Pons (tissue), 1 donor: ENCODE measurements at places on chromosomes 5 and 9.

GRCh38 chr9:7659766-7660165 is 139.8 kb downstream of the DMAC1 start:
- no peak for DNase-seq

DNA sequence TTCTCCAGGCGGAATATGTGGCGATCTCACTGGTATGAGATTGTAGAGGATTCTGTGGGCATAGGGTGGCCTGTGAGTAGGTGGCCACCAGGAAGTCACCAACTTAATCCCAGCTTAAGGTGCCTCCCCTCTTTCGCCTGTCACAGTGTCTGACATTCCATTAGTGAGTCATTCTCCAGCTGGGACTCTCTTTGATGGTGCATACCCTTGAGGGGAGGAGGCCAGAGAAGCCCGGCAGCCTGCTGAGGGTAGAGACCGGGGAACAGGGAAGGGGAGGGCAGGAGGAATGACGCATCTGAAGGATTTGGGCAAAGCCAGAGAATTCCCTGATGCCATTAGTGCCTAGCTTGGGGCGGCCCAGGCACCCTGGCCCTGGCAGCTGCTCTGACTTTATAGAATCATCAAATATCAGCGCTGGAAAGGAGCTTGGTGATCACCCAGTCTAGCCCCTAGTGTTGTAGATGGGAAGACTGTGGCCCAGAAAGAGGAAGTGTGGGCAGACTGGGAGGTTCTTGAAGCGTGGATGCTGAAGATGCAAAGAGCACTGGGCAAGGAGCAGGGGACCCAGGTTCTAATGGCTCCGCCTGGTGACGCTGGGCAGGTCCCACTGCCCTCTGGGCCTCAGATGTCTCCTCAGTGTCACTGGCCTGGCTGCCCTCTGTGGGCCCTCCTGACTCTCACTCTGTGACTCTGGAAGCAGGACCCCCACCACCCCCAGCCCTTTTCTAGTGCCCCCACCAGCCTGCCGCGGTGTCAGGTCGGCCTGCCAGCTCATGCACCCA is 41.4 kb downstream of the DAB2IP start:
- DNase-seq: no peak

DNA sequence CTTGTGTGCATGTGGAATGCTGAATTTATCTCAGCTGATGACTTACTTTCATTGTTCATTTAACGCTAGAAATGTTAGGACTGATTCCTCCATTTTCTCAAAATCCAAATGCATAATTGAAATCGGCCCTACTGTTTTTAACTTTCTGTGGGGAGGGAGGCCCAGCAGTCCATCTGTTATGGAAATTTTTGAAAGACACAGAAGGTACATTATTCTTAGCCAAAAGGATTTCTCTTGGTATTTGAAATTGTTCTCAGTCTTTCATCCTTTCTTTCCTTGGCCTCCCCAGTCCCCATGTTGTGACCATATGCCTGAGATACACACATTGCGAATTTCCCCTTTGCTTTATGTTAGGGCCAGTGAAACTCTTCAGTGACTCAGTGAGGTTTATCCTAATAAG is 549.9 kb downstream of the IRX1 start:
- DNase-seq: no peak

DNA sequence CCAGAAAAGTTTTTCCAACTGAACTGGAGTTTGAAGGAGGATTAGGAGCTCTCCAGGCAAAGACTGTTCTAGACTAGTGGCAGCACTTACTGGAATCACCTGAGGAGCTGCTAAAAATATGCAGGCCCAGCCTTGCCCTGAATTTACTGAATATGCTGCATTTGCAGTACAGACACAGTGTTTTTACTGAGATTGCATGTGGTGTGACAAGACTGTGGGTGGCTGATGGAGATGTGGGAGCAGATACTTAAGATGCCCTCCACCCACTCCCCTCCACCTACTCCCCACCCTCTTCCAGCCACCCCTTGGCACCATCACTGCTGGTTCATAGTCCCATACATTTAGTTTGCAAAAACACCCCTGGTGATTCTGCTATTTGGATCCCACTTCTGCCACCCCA is 64.1 kb upstream of the HRH2 start:
- DNase-seq: no peak

DNA sequence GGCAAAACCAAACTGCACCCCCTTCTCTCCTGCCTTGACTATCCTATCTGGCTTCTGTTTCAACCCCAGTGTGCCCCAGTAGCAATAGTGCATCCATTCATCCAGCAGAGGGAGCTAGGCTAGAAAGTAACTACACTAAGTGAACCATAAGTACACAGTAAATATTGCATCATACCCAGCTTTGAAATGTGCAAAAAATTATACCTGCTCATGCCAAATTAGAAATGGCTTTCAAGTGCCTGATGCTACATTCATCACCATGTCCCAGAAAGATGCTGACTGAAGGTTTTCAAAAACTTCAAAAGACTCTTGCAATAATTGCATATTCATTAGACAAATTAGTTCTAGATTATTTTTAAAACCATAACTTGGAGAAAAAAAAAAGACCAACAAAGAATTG is 153.5 kb downstream of the PRELID2 start:
- DNase-seq: peak; percentile 89

- DNase-seq: peak; percentile 90
Observed at GRCh38 chr5:112551419-112552032, 132.4 kb upstream of the EPB41L4A start.

DNA sequence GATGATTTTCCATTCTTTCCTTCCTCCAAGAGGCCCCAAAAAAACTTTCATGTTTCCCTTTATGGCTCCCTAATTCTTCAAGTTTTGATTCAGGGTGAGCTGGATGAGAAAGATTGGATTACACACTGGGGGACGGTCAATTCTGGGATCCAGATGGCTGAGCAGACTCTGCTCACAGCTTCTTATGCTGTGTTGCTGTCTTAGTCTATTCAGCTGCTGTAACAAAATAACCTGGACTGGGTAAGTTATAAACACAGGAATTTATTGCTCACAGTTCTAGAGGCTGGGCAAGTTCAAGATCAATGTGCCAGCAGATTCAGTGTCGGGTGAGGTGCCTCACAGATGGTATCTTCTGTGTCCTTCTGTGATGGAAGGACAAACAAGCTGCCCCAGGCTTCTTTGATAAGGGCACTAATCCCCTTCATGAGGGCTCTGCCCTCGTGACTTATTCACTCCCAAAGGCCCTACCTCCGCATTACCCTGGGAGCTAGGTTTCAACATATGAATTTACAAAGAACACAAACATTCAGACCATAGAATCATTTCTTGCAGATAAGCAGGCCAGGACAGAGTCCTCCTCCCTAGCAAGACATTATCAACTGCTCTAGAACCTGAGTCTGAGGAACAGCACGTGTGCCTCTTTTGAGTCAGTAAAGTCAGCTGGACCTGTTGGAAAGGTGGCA is 23.1 kb upstream of the SMAD5 start:
- no peak for DNase-seq

DNA sequence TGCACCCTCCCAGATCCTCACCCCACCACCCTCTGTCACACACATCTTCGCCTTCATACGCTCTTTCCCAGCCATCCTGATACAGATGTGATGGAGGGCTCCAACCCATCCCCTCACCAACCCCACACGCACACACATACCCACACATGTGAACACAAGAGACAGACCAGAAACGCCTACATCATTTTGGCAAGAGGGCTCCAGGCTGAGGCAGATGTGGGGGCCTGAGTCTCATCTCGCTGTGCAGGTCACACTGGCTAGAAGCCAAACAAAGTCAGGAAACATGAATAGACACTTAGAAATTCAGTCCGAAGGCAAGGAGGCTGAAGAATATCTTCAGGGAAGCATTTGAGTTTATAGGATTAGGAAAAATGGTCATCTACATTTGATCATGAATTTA is 6.2 kb downstream of the PRDM12 start:
- no peak for DNase-seq

- DNase-seq: no peak
Observed at GRCh38 chr5:180548563-180548962, 42.7 kb downstream of the SCGB3A1 start.

DNA sequence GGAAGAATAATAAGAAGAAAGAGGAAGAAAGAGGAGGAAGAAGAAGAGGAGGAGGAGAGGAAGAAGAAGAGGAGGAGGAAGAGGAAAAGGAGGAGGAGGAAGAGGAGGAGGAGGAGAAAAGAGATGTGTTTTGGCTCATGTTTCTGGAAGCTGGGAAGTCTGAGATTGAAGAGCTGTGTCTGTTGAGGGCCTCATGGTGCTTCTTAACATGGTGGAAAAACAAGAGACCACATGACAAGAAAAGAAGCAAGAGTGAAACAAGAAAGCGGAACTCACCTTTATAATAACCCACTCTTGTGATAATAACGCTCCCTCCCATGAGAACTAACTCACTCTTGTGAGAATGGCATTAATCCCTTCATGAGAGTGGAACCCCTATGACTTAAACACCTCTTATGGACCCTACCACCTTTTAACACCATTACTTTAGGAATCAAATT is 36.1 kb upstream of the RANBP6 start:
- DNase-seq: no peak

- no peak for DNase-seq
Observed at GRCh38 chr9:127561491-127562278, 50.4 kb upstream of the STXBP1 start.

- DNase-seq: no peak
Observed at GRCh38 chr5:147287110-147287509, 52.3 kb downstream of the STK32A start.

GRCh38 chr9:134316449-134317160 is 9.7 kb upstream of the RXRA start:
- no peak for DNase-seq

GRCh38 chr5:141521244-141521781 is 32.4 kb downstream of the PCDHGC5 start:
- DNase-seq: peak; percentile 98

DNA sequence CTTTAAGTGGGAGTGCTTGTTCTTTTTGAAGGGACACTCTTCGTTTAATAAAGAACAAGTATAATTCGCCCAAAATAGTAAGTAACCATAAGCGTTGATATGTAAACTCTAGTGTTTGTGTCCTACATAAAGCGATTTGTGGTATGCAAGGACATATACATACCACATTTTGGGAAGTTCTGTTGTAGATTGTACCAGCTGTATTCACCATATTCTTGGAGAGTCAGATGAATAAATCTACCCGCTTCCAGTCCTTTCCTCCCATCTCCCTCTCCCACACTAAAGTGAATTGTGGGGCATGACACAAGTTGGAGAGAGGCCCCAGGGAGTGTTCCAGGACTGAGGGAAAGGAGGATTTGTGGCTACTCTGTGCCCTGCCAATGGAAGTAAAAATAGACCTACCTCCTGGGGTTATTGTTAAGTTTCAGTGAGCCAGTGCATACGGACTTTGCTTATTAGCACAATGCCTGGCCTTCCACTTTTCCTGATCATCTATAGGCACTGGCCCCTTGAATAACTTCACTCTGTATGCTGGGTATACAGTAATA is 40.6 kb downstream of the ARHGAP26 start:
- DNase-seq: no peak

DNA sequence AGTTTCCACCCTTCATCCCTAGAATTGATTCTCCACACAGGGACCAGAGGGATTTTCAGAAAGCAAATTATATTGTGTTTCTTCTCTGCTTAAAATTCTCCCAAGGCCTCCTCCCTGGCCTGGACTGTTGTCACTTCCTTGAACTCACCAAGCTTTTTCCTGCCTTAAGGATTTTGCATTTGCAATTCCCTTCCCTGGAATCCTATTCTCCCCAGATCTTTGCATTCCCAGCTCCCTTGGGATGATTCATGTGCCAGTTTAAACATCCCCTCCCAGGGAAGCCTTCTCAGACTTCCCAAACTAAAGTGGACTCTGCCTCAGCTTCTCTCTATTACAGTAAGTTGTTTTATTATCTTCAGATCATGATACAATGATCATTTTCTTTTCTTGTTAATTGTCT is 35.2 kb upstream of the PDE8B start:
- no peak for DNase-seq

DNA sequence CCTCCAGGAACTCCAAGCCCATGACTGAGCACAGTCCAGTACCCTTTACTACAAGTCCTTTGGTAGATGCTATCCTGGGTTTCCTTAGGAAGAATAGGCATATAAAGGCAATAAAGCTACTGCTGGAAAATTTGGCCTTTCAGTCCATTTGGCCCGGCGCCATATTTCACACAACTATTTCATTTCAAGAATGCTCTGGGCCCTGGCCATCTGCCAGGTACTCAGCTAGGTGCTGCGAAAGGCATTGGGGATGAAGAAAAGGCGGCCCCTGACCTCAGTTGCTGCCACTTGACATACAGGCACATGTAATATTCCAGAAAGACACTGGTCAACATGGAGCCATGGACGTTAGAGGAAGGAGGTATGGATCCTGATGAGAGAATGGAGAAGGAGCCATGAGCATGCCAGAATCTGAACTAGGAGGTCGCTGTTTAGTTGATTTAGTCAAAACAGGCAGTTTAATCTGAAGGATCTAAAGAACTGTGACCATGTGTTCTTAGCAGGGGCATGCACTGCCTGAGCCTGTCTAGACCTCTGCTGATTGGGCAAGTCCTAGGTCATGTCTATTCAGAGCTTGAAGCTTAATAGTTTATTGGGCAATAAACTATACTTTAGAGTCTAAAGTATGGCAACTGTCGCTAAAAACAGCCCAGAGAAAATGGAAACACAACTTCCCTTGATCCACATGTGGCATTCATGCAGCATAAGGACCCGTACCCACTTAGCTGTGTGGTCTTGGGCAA is 149.3 kb downstream of the MELK start:
- DNase-seq: no peak

GRCh38 chr5:144130306-144130705 is 40.2 kb downstream of the YIPF5 start:
- no peak for DNase-seq

GRCh38 chr5:40605295-40605958 is 74.3 kb upstream of the PTGER4 start:
- DNase-seq: no peak

GRCh38 chr5:167503926-167504720 is 787.3 kb upstream of the WWC1 start:
- no peak for DNase-seq
